ENCODE measurements at places on chromosomes 4 and X.
A peak's percentile ranks its signal among the peaks of the same experiment; 100 is the strongest.

DNA sequence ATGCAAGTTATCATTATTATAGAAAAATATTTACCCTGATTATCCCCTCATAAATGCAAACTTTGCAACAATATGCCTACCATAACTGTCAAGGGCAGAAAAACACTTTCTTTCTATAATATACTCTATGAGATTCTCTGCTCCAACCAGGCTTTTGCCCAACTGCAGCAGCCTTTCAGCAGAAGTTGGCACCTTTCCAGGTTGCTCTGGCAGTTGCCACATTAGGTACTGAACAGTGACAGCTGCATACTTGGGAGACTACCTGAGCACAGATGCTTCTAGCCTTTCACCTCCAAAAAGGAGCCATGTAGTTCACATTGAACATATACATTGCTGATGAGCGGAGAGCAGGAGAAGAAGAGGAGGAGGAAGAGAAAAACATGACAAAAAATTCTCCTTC lies 69.5 kb upstream of the BRWD3 start:
- no peak for DNase-seq

DNA sequence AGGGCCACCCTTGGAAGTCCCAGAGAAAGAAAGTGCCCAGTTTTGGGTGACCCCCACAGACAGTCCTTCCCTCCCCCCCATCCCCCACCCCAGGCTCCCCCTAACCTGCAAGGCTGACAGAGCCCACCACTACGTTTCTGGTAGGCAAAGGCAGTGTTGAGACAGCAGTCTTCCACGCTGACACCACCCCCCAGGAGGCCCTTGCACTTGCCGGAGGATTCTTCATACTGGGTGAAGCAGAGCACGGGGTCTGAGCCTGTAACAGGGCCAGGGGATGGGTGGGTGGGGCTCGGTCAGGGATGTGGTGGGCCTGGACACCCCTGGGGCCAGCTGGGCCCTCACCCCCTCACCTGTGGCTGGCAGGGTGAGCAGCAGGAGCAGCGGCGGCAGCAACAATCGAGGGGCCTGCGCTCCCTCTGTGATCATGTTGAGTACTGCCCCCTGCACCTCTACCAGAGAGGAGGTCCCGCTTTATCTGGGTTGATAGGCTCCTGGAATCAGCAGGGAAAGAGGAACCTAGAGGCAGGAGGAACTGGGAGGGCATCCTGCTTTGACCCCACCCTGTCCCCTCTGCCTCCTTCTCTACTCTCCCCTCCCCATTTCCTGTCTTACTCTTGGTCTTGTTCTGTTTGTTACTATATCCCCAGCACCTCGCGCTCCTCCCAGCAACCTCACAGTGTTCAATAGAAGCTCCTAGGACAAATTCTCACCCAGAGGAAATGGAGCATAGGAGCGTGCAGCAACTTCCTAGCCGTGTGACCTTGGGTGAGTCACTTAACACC lies at the start of gene CFP:
TSS of gene CFP (minus strand) at position 512 of the 782 bp plus-strand sequence. CDS start at position 426, 86 bp downstream.
- DNase-seq: no peak

GRCh38 chrX:53318766-53319353 lies 37.5 kb upstream of the IQSEC2 start:
- peak; percentile 19 for DNase-seq

DNA sequence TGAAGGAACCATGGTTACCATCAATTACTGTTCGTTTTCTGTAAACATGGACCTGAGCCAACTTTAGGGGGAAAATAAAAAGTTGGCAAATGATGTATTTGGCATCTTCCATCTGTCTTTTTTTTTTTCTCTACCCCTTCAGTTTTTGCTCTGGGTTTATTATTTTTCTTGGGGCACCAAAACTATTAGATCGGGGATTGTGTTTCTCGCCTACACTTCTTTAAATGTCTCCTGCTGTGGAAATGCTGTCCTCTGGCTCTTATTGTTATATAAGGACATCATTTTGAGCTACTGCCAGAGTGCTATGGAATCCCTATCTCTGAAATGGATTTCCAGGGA lies 234.0 kb upstream of the SLIT2 start:
- peak; percentile 4 for DNase-seq

DNA sequence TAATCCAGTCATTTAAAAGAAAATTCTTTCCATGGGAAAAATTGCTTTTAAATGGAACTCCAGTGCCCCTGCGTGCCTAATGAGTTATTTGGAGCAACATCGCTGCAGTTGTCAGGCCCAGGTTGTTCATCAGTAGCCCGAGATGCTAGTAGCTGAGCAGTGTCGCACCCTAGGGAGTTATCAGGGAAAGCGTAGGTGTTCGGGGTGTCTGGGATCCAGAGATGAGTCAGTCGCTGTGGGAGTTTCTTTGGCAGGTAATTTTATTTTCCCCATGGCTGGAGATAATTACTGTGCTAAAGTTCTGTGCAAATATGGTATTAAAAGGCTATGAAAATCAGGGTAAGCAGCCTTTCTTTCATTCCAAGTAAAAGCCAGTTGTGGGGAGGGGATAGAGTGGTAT lies 49.4 kb downstream of the ANXA3 start:
- DNase-seq: no peak

DNA sequence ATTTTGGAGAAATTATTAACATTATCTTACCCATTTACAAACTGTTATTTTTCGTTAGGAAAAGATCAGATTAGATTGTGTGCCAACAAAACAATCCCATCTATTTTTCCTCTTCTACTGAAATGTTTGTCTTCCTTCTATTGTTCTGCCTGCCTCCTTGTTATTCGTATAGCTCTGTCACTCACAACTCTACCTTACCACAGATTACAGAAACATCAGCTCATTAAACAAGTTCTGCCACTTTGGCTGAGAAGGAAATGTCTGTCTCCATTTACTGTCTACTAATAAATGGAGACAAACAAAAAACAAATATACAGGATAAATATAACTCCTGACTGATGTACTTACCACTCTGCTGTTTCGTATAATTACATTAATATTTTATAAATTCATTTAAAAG lies 211.4 kb downstream of the ENOX2 start:
- no peak for DNase-seq

GRCh38 chrX:147859666-147860065 lies 52.1 kb upstream of the FMR1 start:
- DNase-seq: no peak

GRCh38 chrX:79259073-79259689 lies 108.0 kb downstream of the ITM2A start:
- peak; percentile 4 for DNase-seq

DNA sequence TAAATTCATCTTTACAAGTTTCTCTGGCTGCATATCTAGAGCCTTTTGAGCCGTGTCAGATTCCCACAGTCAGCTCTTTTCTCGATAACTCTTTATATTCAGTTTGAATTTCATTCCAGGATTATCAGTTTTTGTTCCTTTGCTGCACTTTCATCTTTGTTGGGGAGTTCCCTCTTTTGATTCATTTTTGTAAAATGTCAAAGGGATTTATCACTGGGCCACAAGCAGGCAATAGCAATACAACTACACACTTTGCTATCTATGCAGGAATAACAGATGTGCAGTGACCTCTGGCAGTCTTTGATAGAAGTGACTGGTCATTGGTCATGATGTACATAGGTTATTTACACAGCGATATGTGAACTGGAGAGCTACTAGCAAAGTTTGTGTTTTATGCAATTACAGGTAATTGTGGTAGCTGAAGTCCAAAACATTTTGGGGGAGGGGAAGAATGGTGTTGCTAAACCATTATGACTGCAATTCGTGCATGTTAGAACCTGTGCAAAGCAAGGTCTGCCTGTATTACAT lies 43.8 kb downstream of the HPGDS start:
- no peak for DNase-seq

GRCh38 chr4:76795243-76795642 lies 102.7 kb downstream of the SOWAHB start:
- DNase-seq: no peak

DNA sequence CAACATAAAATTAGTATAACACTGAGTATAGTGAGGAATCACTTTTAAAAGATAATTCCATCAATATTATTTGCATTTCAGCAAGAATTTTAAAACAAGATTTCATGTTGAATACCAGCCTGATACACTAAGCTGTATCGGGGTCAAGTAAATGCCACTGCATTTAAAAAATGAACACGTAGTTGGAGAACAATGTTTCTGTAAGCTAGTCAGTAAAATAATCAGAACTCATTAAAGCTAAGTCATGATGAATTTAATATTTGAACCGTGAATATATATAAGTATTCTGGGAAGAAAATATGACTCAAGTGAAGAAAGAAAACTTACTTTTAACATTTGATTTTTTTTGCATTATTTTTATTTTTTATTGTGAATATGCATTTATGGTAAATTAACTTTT lies 611.0 kb upstream of the PABPC4L start:
- no peak for DNase-seq

DNA sequence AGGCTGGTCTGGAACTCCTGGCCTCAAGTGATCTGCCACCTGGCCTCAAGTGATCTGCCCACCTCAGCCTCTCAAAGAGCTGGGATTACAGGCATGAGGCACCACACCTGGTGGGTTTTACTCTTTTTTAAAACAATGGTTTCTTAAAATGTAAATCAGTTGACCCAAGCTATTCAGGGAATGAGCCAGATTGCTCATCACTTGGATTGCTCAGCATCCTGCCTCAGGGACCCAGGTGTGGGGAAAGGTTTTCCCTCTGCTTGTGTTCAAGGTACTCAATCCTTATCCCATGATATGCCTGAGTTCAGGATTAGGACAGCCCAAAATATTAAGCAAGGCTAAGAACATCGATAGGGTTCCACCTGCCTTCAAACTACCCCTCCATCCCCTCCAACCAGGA lies 67.4 kb downstream of the CHRNA9 start:
- no peak for DNase-seq

DNA sequence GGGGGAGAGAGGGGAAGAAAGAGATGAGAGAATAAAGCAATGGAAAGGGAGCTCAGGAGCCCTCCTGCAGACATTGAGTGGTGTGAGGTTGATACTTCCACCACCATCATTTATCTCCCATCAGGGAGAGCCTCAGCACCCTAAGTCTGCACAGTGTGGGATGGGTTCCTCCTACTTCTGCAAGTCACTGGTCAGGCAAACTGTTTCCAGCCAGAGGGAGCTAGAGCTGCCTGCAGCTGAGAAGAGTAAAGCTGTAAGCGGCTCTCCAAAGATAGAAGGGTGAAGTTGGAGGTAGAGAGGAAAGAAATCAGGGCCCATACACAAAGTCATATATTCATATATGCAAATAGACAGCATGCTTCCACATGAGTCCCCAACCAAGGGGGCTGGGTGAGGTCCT lies 21.9 kb upstream of the ZNF81 start:
- DNase-seq: peak; percentile 46

DNA sequence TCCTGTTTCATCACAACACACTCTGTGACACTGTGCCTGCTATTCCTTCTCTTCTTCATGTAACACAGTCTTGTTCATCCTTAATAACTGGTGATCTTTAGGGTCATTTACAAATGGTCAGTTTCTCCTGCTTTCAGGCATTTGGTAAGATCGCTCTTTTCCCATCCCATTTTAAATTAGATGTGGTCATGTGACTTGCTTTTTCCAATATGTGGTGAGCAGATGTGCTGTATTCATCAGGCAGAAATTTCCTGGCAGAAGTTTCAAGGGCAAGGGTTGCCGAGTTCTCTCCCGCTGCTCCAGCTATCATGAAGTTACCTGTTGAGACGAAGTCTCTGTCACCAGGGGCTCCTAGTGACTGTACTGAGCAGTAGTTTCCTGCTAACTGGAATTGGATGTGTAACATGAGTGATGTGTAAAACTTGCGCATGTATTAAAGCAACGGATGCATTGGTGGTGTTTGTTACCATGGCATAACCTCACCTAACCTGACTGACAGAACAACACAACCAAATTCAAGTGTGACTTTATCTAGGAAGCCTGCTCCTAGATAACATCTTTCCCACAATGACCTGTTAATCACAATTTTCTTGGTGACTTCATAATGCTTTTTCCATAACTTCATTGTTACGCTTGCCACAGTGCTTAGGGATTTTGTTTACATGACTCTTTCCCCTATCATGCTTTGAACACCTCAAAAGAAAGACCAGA lies 29.5 kb upstream of the BMPR1B start:
- no peak for DNase-seq

DNA sequence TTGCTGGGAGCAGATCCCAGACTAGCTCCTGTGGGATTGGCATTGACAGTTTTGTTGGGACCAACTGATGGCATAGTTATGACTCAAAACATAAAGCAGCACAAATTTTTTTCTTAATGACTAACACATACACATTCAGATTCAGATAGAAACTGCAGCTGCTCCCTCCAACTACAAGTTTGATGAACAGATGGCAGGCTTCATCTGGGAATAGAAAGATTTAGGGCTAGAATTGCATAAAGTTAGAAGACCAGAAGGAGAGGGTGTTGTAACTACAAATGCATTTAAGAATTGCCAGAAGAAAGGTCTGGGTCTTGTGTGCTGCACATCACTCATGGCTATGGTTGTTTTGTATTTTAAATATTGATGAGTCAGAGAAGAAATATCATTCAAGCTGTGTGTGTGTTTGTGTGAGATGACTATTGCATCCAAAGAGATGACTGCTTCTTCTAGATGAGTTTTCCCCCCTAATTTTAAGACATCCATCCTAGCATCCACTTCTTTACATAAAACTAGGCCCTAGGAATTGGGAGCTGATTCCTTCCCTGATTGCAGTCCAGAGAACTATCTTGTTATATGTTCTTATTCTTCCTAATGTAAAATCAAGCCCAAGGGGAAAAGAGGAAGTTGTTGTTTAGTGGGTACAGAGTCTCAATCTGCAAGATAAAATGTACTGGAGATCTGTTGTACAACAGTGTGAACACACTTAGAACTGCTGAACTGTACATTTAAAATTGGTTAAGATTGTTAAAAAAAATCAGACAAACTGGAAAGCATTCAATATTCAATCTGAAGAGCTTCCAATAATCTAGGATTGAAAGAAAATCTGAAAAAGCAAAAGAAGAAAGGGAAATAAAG lies 175.1 kb downstream of the PARM1 start:
- DNase-seq: no peak

DNA sequence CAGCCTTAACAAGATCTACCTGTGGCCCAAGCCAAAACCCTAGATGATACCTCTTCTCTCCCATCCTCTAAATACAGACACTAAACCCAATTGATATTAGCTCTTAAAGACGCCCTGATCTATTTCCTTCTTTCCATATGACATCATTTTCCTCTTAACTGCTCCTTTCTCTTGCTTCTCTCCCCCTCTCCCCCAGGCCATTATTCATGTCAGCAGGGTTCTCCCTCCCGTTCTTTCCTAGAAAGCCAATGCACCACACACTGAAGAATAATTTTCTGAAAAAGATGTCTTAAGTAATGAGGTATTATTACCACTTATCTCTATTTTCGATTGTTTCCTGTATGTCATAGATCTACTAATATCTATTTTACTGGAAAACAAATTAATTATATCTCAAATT lies 9.7 kb upstream of the ING2 start:
- DNase-seq: no peak

- DNase-seq: no peak
Observed at GRCh38 chrX:11751261-11751660, 6.8 kb upstream of the MSL3 start.

GRCh38 chrX:67094061-67094460 lies 449.8 kb upstream of the AR start:
- no peak for DNase-seq

DNA sequence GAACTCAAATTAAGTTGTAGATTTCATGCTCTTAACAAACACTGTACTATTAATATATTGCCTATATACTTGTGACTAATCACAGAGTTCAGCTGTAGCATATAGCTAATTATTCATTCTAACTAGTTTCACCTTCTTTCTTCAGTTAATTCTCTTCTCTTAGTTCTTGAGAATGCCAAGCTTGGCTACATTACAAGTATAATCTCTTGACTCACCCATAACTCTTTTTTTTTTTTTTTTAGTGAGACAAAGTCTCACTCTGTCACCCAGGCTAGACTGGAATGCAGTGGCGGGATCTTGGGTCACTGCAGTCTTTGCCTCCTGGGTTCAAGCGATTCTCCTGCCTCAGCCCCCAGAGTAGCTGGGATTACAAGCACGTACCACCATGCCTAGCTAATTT lies 5.4 kb downstream of the KLHL5 start:
- DNase-seq: peak; percentile 27

Measured in choroid plexus epithelial cell (primary cell).